Naive thymus-derived CD8-positive, alpha-beta T cell (primary cell): ENCODE measurements at places on chromosomes 12 and 14.
A peak's percentile ranks its signal among the peaks of the same experiment; 100 is the strongest.

DNA sequence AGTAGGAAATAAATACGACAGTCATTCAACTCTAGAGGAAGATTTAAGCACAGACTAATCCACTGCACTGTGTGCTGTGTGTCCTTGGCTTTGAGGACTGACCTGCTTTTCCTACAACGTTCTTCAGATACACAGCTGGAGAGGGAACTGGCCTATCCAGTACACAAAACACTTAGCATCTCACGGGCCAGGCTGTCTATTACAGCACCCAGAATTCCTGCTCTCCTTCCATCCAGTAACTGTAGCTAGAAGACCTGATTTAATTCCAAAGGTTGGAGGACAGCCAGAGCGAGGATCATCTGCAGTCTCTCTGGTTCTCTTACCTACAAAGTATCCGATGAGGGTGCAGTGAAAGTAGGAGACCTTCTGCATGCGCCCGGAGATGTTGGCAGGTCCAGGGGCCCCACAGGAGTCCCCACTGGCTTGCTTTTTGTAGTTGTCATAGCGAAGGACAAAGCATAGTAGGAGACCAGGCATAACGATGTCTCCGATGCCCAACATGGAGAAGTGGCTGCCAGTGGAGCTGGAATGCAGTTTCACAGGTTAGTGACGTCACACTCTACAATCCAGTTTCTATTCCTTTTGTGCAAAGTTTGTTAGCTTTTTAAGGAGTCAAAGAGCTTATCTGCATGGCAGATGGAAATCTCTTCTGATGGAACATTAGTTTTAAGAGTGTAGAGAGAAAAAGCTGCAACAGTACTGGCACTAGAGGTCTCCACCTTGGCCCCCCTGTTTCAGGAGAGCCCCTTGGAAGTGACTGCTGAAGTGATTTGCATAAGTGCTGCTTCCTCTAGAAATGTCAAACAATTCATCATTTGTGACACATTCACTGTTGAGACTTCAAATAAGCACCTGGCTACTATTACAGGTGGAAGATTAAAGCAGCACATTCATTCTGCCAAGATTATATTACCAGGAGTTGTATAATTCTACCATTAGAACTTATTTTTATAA lies 41.7 kb downstream of the ACADS start:
- peaks cover 6% of the 10 kb centered on the region for H3K4me1 ChIP-seq
- H3K27me3 ChIP-seq: no peaks in the 10 kb centered on the region

GRCh38 chr12:64699504-64700115 lies 59.6 kb downstream of the GNS start:
- DNase-seq: no peak
- no peaks in the 10 kb centered on the region for H3K27me3 ChIP-seq
- H3K27ac ChIP-seq: peak overlapping the region; percentile 78
- H3K36me3 ChIP-seq: peaks cover 59% of the 10 kb centered on the region

DNA sequence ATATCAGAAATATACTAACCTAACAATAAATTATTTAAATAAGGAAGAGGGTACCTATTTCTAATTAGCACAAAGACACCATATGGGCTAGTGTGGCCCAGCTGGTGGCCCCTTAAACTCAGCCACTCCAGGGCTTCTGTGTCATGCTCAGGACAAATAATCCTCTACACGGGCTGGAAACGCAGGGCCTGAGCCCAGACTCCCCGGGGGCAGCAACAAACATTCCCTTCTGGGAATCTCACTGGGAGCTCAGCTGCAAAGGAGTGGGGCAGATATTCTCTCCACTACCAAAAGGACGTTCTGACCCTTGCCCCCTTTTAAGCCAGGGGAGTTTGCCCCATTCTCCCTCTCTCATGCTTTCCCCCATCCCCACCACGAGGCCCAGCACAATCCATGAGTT lies 43.7 kb upstream of the ELK3 start:
- H3K27ac ChIP-seq: no peak overlapping the region
- no peak for DNase-seq
- H3K27me3 ChIP-seq: no peaks in the 10 kb centered on the region
- peaks cover 2% of the 10 kb centered on the region for H3K4me1 ChIP-seq

GRCh38 chr12:10965476-10965875 lies 21.2 kb downstream of the TAS2R50 start:
- peaks cover 14% of the 10 kb centered on the region for H3K4me1 ChIP-seq
- H3K27ac ChIP-seq: no peak overlapping the region
- H3K4me3 ChIP-seq: no peak overlapping the region
- H3K27me3 ChIP-seq: no peaks in the 10 kb centered on the region
- DNase-seq: no peak
- peaks cover 24% of the 10 kb centered on the region for H3K36me3 ChIP-seq

DNA sequence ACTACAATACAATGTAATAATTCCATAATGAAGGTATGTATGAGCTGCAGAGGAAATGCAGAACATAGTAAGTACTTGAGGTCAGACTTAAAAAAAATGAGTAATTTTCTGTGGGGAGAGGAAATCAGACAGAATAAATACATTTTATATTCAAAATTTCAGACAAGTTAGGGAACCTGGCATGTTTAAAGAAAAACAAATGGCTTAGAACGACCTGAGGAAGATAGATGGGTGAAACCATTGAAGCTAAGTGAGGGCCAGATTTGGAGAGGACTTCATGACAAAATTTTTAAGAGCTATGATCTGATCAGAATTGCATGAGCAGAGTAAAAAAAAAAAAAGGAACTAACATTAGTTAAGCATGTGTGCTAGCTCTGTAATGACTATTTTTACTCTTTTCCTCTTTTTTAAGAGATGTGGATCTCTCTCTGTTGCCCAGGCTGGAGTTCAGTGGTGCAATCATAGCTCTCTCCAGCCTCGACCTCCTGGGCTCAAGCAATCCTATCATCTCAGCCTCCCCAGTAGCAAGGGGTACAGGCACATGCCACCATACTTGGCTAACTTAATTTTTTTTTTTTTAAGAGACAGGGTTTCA lies 157.6 kb upstream of the PDE3A start:
- no peaks in the 10 kb centered on the region for H3K36me3 ChIP-seq
- peaks cover 11% of the 10 kb centered on the region for H3K27me3 ChIP-seq
- H3K4me1 ChIP-seq: no peaks in the 10 kb centered on the region
- H3K27ac ChIP-seq: no peak overlapping the region

- H3K27ac ChIP-seq: no peak overlapping the region
- H3K4me3 ChIP-seq: no peak overlapping the region
- H3K4me1 ChIP-seq: peaks cover 36% of the 10 kb centered on the region
- no peak for DNase-seq
- H3K27me3 ChIP-seq: no peaks in the 10 kb centered on the region
These were observed 9.6 kb downstream of the ITPR2 start for GRCh38 chr12:26823390-26823789.
